Cortex of kidney (tissue), 1 donor: ENCODE measurements at places on chromosomes 7 and 10.

DNA sequence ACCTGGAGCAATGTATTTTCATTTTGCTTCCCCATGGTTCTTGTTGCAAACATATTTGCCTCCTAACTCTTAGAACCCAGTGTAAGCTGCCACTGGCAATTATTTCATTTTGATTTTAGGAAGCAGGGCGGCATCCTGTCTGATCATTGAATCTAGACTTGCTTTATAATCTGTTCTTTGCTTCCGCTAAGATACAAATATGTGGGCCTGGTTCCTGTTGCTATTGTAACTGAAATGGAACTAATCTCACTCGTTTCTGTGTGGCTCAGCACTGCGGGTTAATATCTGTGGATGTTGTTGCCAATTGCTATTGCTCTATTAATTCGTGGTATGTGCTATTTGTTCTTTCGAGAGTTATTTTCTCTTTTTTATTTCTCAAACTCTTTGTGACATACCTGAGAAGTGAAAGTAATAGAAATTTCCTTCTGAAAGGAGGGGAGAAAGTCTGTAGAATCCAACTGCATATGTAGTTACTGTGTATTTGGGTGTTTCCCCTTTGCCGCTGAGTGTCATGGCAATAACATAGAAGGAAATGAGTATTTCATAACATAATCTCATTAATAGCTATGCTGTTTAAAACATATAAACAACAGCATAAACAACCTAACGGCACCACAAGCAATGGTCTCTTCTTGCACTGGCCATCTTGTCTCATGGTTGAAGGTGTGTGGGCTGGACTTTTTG, 62.4 kb downstream of the FZD1 start:
- DNase-seq: no peak

- DNase-seq: no peak
Observed at GRCh38 chr10:75955973-75956502, 524.6 kb downstream of the LRMDA start.

DNA sequence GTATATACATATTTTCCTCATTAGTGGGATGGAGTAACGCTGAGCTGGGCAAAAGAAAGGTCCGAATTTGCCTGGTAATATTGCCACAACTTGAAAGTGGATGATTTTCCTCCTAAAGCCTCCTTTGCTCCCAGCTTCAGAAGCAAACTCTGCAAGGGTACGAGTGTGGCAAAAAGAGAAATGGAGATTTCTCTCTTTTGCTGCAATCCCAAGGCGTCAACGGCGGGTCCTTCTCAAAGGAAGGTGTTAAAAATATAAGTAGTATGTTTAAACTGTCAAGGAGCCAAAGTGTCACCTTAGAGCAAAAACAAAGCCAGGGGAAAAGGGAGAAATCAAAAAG, 12.4 kb upstream of the HOXA2 start:
- no peak for DNase-seq

DNA sequence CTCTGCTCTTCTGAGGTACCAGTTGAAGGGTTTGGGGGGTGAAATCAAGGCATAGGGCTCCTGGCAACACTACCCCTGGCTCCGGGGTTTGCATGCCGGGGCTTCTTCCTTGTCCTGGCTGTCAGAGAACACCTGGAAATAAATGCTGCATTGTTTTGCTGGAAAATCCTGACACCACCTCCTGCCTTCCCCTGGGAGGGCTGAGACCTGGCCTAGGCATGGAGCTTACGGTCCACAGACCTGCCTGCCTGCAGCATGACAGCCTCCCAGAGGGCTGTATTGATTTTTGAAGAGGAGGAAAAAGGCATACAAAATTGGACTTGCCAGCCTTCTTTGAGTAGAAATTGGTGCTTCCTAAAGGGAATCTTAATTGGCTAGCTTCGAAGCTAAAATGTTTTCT, 227.1 kb downstream of the MGMT start:
- DNase-seq: no peak

DNA sequence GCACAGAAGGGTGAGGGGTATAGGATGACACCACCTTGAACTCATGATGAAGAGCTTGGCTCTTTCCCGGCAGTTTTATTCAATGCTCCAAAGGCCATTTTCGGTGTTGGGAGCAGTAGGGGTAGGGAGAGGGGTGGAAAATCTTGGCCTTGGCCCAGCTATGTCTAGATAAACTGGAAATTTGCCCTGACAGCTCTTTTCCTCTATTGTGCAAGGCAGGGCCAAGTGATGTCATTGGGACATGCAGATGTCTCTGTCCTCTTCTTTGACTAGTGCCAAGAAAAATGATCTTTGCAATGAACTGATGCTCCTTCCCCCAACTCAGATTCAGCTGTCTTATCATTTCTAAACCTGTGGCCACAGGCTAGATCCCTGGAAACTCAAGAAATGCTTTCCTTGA, 27.7 kb upstream of the PRKCQ start:
- no peak for DNase-seq

DNA sequence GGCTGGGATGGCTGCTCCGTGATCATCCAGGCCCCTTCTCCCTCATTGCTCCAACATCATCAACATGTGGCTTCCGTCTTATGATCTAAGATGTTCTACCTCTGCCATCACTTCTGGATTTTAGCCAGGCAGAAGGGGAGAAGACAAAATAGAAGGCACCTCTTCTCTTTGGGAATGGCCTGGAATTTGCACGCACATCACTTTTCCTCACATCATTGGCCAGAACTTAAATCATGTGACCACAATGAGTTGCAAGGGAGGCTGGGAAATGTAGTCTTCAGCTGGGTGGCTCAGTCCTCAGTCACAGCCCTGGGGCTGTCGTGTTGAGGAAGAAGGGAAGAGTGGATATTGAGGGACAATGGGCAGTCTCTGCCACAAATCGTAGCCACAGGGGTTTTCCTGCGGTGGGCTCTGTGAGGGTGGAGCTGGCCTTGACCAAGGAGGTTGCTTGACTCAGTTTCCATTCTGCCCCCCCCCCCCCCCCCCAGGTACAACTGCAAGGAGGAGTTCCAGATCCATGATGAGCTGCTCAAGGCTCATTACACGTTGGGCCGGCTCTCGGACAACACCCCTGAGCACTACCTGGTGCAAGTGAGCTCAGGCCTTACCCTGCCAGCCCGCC, 50.3 kb downstream of the PALD1 start:
- no peak for DNase-seq

GRCh38 chr10:120969219-120969645, 118.1 kb downstream of the WDR11 start:
- DNase-seq: no peak
